ENCODE measurements at places on chromosomes 13 and 19.

- DNase-seq = no peak
These were observed 25.9 kb upstream of the CCNP start for GRCh38 chr19:40252395-40252794.

- DNase-seq = no peak
These were observed 65.6 kb downstream of the IER2 start for GRCh38 chr19:13215572-13216380.

DNA sequence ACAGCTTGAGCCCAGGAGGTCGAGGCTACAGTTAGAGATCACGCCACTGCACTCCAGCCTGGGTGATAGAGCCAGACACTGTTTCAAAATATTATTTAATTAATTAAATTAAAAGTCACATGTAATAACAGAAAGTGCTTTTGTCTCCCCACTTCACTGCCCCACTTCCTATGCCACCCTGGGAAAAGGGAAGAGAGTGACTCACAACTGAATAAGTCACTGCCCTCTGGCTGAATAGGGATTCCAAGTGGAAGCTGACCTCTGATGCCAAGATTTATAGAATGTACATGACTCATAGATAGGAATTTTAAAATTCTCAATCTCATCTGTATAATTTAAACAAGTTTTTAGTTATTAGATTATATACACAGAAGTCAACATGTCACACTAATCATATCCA is 22.2 kb upstream of the ERVV-1 start:
- DNase-seq = peak; percentile 15

DNA sequence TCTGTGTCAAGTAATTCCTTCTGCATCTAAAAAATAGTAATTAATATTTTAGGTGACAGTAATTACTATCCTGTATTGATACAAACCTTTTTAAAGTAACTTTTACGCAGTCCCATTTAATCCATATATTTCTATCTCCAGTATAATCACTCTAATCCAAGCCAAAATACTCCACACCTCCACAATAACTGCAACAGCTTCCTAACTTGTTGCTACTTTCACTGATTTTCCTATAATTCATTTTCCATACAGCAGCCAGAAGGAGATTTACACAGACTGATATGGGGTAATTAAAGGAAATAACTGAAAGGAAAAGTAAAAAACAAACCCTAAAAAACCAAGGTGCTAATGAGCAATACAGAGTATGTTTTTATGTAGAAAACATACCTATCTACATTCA is 64.9 kb downstream of the RBM26 start:
- no peak for DNase-seq

DNA sequence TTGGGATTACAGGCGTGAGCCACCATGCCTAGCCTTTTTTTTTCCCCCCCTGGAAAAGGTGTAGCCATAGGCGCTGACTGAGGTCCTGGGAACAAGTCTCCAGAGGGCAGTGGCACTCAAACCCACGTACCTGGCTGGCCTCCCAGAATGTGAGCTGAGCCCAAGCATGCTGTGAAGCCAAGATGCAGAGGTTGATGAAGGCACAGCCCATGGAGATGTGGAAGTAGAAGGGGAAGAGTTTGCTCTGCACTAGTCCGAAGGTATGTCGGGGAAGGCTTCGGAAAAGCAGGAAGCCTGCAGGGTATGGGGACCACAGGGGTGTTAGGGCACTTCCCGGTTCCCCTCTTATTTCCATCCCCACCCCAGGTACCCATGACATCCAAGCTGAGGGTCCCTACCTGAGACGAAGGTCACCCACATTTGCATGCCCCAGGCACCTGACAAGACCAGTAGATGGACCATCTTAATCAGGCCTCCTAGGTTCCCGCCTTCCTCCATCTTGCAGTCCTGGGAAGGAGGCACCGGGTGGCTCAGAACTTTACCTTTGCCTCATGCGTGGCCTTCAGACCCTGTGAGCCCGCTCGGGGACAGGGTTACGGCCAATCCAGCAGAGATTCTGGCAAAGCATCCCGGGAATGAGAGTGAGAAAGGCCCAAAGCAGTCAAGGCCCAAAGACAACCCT is 805 bp downstream of the TMEM205 start:
- no peak for DNase-seq

GRCh38 chr19:35868172-35868822 is at the start of gene APLP1:
Gene APLP1 (plus strand): TSS chr19:35868574. CDS start chr19:35868637, 63 bp downstream.
- peak; percentile 40 for DNase-seq

DNA sequence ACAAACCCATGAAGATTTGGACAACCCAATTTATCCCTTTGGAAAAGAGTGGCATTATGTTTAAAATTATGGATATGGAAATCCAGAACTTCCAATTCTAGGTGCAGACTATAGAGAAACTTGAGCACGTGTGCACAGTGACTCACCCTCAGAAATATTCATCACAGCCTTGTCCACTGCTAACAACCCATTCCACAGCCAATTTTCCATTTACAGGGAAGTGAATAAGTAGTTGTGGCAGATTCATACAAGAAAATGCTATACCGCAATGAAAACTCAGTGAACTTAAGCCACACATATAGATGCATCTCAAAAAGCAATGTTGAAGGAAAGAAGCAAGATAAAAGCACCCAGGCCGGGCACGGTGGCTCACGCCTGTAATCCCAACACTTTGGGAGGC is 133.3 kb downstream of the USP12 start:
- DNase-seq = no peak

DNA sequence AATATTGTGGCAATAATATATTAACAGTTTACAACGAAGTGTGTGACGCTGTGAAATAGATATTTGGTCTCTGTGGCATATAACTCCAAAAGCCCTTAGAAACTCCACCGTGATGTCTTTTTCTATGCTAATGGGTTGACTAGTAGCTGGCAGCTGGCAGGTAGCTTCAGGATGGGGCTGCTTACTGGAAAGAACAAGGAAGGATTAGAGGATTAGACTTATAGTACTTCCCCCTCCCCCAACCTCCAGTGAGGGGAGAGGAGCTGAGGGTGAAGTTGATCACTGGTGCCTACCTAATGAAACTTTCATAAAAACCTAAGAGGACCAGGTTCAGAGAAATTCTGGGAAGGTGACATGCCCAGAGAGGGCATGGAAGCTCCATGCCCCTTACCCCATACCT is 9.8 kb downstream of the ZNF229 start:
- DNase-seq = no peak

GRCh38 chr19:19224852-19225494 is 13.2 kb downstream of the NCAN start:
- peak; percentile 74 for DNase-seq

GRCh38 chr19:6248844-6249243 is 30.9 kb downstream of the MLLT1 start:
- no peak for DNase-seq

DNA sequence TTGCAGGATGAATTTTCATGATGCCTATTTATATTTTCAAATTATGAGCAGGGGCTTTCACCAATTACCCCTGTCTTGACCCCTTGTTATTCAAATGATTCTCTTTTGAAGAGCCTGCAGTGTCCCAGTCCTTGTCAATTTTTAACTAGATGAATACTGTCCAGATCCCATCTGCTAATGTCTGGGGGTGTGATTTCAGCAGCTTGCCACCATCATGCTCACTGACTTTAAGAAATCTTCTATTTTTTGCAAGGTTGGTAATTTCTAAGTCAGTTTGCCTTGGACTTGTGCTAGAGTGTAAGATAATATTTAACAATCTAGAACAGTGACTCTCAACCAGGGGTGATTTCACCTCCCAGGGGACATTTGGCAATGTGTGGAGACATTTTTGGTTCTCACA is 106.0 kb downstream of the CACNA1A start:
- DNase-seq = no peak
